Endodermal cell (in vitro differentiated cells): ENCODE measurements at places on chromosomes 5 and 9. TPM values are rescaled to one million over a fixed set of nuclear protein-coding genes. Genes with fewer than 3 reads are reported as not detected.
A peak's percentile ranks its signal among the peaks of the same experiment; 100 is the strongest.

The AIF1L gene
- total RNA-seq, result 76.0 to 101 TPM (median 93.4 TPM) in 3 replicates

The TTC16 gene
- total RNA-seq, result 0.12 TPM in 1 of 3 replicates, not detected in the others

The TRMO gene
- total RNA-seq, result 7.2 and 7.3 TPM in 2 replicates

The PCDHGA12 gene
- total RNA-seq, result 1.2 to 1.4 TPM (median 1.3 TPM) in 3 replicates

The PELO gene
- 14.9 to 25.8 TPM (median 15.2 TPM) in 3 replicates for total RNA-seq

DNA sequence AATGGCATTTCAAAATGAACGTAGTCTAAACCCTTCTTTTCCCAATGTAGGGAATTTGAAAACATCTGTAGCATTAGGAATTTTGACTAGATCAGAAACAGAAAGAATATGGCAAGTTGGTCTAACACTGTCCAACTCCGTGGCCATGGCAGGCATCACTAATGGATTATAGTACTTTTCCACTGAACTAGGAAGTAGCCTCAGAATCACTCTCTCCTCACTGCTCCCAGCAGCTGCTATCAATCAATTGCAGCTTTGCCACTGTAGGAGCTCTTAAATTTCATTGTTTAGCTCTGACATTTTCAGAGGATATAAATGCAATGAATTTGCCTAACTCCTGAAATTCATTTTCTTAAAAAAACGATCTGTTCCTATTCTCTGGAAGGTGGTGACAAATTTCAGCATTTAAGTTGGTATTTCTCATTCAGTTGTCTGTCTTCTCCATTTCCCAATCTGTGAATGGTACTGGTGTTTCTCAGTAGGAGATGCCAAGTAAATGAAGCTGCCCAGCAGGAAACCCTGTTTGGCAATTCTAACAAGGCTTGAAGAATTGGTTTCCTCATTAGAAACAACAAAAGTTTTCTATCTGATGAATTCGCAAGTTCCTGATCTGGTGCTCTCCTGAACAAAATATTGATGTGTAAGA, 64.7 kb downstream of the TLR4 start:
- peaks cover 11% of the 10 kb centered on the region for H3K4me1 ChIP-seq
- no peaks in the 10 kb centered on the region for H3K27me3 ChIP-seq
- no peak overlapping the region for H3K4me3 ChIP-seq
- peak; percentile 66 for DNase-seq

GRCh38 chr5:55973296-55973695, 21.5 kb downstream of the IL6ST start:
- H3K36me3 ChIP-seq, result peaks cover 85% of the 10 kb centered on the region
- no peak for DNase-seq
- H3K4me3 ChIP-seq, result no peak overlapping the region
- no peaks in the 10 kb centered on the region for H3K4me1 ChIP-seq
- no peak overlapping the region for H3K27ac ChIP-seq

GRCh38 chr9:127947841-127948710, 10.4 kb upstream of the DPM2 start:
- H3K4me1 ChIP-seq, result no peaks in the 10 kb centered on the region
- no peak for DNase-seq
- peaks cover 13% of the 10 kb centered on the region for H3K36me3 ChIP-seq
- H3K27me3 ChIP-seq, result no peaks in the 10 kb centered on the region
- no peak overlapping the region for H3K4me3 ChIP-seq

DNA sequence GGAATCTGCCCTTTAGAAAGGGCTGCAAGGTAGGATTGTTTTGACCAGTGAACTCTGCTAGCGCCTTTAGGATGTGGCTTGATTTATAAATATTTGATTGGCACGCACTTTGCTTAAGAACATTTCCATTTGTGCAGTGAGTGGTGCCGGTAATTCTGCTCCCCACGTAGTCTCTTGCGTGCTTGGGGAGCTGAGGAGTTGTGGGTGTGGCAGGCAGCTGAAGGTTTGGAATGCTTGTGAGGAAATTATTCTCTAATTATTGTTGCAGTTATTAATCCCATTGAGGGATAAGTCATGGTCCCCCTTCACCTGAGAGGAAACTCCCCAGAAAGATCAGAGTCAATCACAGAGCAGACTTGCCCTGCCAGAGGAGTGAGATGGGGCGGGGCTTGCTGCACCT, 76.7 kb downstream of the FGF1 start:
- H3K27me3 ChIP-seq, result no peaks in the 10 kb centered on the region
- H3K36me3 ChIP-seq, result no peaks in the 10 kb centered on the region
- no peak for DNase-seq
- no peak overlapping the region for H3K4me3 ChIP-seq

DNA sequence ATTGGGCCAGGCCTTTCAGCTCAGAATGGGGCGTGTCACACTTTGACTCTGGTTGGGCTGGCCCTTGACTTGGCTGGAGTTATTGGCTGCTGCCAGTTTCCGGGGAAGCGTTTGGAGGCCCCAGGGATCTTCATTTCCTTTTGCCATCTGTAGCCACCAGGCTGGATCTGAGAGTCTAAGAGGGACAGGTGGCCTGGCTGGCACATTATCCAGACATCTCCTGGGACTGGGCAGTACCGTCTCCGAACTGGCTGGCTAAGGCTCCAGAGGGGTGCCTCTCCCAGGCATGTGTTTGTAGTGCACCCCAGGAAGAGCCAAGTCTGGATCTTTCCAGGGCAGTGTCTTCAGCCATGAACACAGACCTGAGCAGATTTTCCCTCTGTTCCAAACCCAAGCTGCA, 9.7 kb upstream of the JADE2 start:
- no peak for DNase-seq
- no peaks in the 10 kb centered on the region for H3K27me3 ChIP-seq
- peaks cover 12% of the 10 kb centered on the region for H3K4me1 ChIP-seq
- no peak overlapping the region for H3K27ac ChIP-seq

- no peaks in the 10 kb centered on the region for H3K36me3 ChIP-seq
- no peak overlapping the region for H3K4me3 ChIP-seq
- H3K27me3 ChIP-seq, result peaks cover 7% of the 10 kb centered on the region
- no peaks in the 10 kb centered on the region for H3K4me1 ChIP-seq
Measured at GRCh38 chr5:155700333-155700732, 626.6 kb upstream of the SGCD start.

DNA sequence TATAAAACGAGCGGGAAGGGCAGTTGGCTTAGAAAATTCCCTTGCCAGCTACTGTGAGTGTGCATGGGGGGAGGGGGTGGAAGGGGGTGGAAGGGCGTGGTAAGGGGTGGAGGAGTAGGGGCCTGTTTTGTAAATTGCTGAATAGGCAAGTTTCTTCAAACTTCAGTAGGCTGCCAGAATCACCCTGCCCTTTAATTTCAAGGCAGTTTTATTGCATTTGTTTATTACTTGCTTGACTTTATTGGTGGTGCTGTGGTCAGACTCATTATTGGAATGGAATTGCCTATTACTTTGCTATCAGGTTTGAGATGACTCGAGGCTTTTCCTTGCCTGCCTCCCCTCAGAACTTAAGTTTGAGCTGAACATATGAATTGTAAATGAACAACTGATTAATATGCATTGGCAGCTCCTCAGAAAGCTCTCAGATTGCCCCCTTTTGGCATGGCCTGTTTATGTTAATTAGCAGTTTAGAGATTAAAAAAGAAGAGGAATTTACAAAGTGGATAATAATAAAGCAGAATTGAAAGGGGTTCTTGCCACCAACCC, 76.0 kb downstream of the SEMA6A start:
- peaks cover 4% of the 10 kb centered on the region for H3K4me1 ChIP-seq
- H3K27me3 ChIP-seq, result no peaks in the 10 kb centered on the region
- peak overlapping the region; percentile 8 for H3K27ac ChIP-seq
- H3K36me3 ChIP-seq, result peaks cover 61% of the 10 kb centered on the region
- H3K4me3 ChIP-seq, result no peak overlapping the region

DNA sequence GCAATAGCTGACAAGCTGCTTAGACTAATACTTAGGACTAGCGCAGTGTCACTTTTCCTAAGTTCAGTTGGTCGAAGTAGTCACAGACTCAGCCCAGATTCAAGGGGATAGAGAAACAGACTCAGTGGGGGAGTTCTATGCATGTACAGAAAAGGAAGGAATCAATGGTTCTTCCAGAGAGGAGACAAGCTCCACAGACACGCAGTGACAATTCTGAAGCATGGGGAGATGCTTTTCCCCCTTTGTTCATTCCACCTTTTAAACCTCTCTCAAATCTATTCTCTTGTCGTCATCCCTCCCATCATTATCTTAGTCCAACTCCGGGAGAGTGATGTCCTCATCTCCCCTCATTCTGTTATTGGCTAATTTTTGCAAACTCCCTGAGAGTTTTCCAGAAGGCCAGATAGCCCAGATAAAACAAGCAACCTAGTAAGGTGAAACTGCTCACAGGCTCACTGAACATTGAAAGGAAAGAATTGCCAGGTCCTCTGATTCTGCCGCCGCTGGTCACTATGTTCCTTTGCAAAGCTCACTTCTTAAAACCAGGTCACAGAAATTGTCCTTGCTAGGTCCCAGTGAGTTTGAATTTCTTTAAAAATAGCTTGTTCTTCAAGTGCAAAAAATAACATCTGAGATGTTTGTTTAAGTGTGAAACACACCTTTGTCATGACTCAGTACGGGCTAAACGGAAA, 13.4 kb upstream of the STRBP start:
- no peak overlapping the region for H3K4me3 ChIP-seq
- DNase-seq, result no peak
- H3K27me3 ChIP-seq, result peaks cover 30% of the 10 kb centered on the region
- H3K27ac ChIP-seq, result no peak overlapping the region

DNA sequence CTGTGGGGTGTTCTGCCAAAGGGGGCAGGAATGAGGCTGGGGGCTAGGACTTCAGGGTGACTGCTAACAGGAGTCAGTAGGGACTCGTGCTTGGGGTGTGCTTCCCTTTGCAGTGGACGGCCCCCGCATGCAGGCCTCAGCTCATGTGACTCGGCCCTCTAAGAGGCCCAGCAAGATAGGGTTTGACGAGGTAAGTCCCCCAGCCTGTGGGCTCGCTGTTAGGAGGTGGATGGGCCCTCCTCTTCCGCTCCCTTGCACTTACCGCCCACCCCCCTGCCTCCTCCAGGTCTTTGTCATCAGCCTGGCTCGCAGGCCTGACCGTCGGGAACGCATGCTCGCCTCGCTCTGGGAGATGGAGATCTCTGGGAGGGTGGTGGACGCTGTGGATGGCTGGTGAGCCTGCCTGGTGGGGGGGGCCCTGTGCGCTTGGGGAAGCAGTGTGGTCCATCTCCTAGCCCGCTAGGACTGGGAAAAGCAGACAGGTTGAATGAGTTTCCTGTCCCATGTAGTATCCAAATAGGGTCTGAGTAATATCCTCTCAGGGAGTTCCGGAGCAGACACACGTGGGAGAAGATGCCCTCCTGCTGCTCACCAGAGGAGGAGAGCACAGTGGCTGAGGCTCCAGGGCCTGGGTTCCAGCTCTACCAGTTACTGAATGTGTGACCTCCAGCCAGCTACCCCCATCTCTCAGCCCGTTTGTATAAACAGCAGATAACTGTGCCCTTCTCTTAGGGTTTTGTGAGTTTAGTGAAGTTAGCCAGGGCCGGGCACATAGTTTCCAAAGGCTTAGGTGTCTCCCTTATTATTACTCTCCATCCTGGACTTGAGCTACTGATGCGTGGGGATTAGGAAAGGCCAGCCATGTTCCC, 8.2 kb downstream of the CERCAM start:
- H3K36me3 ChIP-seq, result no peaks in the 10 kb centered on the region
- no peak for DNase-seq
- no peaks in the 10 kb centered on the region for H3K4me1 ChIP-seq
- H3K27ac ChIP-seq, result no peak overlapping the region
- H3K4me3 ChIP-seq, result no peak overlapping the region

DNA sequence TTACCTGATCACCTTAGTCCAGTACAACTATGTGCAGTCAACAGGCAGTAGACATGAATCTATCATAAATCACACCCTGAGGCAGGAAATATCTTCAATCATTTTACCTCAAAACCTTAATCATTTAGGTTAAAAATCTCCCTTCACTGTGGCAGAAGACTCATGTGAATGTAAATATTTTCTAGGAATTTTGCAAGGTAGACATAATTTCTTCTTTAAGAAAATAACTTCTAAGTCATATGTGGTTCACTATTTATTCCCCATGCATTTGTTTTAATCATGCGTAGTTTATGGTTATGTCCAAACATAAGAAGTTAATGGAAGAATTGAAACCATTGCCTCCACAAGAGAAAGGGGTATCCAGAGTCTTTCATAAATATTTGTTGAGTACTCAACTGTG, 97.0 kb downstream of the HMHB1 start:
- no peak overlapping the region for H3K27ac ChIP-seq
- H3K4me3 ChIP-seq, result no peak overlapping the region
- no peaks in the 10 kb centered on the region for H3K36me3 ChIP-seq
- DNase-seq, result no peak
- no peaks in the 10 kb centered on the region for H3K4me1 ChIP-seq
- H3K27me3 ChIP-seq, result no peaks in the 10 kb centered on the region

GRCh38 chr5:172637110-172637580, 3.9 kb upstream of the NEURL1B start:
- H3K4me1 ChIP-seq, result no peaks in the 10 kb centered on the region
- H3K27me3 ChIP-seq, result peaks cover 15% of the 10 kb centered on the region
- DNase-seq, result peak; percentile 45
- H3K4me3 ChIP-seq, result no peak overlapping the region
- no peaks in the 10 kb centered on the region for H3K36me3 ChIP-seq

DNA sequence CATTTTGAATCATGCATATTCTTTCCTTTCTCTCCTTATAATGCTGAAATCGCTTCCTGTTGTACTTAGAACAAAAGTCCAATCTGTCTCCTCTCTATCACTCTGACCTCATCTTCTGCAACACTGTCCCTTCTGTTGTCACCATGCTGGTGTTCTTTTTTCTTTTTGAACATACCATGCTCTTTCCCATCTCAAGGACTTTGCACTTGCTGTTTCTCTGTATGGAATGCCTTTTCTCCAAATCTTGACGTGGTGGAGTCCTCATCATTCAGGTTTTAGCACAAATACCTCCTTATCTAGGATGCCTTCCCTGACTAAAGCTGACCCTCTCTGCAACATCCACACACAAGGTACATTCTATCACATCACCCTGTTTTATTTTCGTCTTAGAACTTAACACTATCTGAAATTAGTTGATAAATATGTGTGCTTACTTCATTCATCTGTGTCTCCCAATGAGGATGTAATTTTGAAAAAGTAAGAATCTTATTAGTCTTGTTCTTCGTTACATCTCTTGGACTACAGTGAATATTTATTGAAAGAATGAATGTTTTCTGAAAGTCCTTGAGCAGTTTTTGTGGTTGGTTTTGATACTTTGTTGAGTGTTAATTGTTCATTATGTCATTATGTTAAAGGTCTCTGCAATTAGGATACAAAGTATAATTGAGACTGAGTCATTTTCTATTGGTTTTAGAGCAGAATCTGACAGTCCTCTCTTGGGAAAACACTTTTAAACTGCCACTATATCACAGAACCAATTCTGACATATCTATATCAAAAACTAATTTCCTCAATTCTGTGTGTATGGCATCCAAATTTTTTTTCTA, 145.3 kb upstream of the RASA1 start:
- no peaks in the 10 kb centered on the region for H3K27me3 ChIP-seq
- DNase-seq, result no peak
- H3K27ac ChIP-seq, result no peak overlapping the region

GRCh38 chr5:140480310-140481014, 67.0 kb upstream of the EIF4EBP3 start:
- no peaks in the 10 kb centered on the region for H3K4me1 ChIP-seq
- no peak for DNase-seq
- H3K27ac ChIP-seq, result no peak overlapping the region
- H3K27me3 ChIP-seq, result no peaks in the 10 kb centered on the region
- H3K36me3 ChIP-seq, result peaks cover 56% of the 10 kb centered on the region
